Psoas muscle (tissue), 8 donors: ENCODE measurements at places on chromosomes 2 and 18. TPM values are rescaled to one million over a fixed set of nuclear protein-coding genes. Genes with fewer than 3 reads are reported as not detected.

Gene TSPYL6
- not detected for total RNA-seq

Gene CPO
- total RNA-seq: 0.34 TPM

Gene NMUR1
- total RNA-seq: 0.10 TPM

Gene MTHFD2
- 54.0 TPM for total RNA-seq

Gene PXDN
- total RNA-seq: 8.5 TPM

Gene ALK
- total RNA-seq: 0.32 TPM

Gene STPG4
- not detected for total RNA-seq

Gene SLC30A3
- total RNA-seq: 0.92 TPM

Gene PAIP2B
- total RNA-seq: 31.9 TPM

Gene MSGN1
- not detected for total RNA-seq

DNA sequence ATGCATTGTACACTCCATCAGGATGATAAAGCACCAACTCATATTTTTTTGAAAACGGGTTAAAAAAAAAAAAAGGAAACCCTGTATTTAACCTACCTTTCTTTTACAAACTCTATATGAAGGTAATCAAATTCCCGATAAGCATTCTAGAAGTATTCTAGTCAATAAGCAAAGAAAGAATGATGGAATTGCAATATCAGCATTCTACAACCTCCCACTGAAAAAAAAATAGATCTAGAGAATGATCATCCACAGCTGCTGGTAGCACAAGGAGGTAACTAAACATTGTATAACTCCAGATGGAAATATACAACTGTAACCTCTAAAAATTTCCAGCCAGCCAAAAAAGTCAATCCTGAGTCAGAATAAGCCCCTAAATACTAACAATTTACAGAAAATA is 95.3 kb upstream of the DCC start:
- H3K27me3 ChIP-seq: peaks cover 2% of the 10 kb centered on the region
- H3K27ac ChIP-seq: no peak overlapping the region
- no peaks in the 10 kb centered on the region for H3K4me1 ChIP-seq
- no peaks in the 10 kb centered on the region for H3K36me3 ChIP-seq

GRCh38 chr2:132415915-132416722 is 486 bp upstream of the GPR39 start:
- H3K27me3 ChIP-seq: no peaks in the 10 kb centered on the region
- peaks cover 13% of the 10 kb centered on the region for H3K4me1 ChIP-seq
- peak; percentile 83 for DNase-seq
- no peaks in the 10 kb centered on the region for H3K36me3 ChIP-seq
- H3K4me3 ChIP-seq: peak overlapping the region; percentile 69

GRCh38 chr2:85800586-85800985 is 46.8 kb downstream of the ATOH8 start:
- no peak overlapping the region for H3K27ac ChIP-seq
- no peaks in the 10 kb centered on the region for H3K36me3 ChIP-seq
- H3K4me1 ChIP-seq: peaks cover 34% of the 10 kb centered on the region
- no peak overlapping the region for H3K4me3 ChIP-seq
- H3K27me3 ChIP-seq: no peaks in the 10 kb centered on the region

GRCh38 chr2:176392249-176392648 is 123.0 kb downstream of the MTX2 start:
- H3K4me3 ChIP-seq: no peak overlapping the region
- H3K27ac ChIP-seq: no peak overlapping the region
- no peak for DNase-seq
- H3K4me1 ChIP-seq: peaks cover 5% of the 10 kb centered on the region
- H3K36me3 ChIP-seq: no peaks in the 10 kb centered on the region
- no peaks in the 10 kb centered on the region for H3K27me3 ChIP-seq

- no peaks in the 10 kb centered on the region for H3K27me3 ChIP-seq
- peaks cover 76% of the 10 kb centered on the region for H3K4me1 ChIP-seq
- no peak for DNase-seq
- peak overlapping the region; percentile 78 for H3K27ac ChIP-seq
- H3K4me3 ChIP-seq: no peak overlapping the region
These were observed 22.4 kb upstream of the CD28 start for GRCh38 chr2:203683932-203684556.

- H3K27me3 ChIP-seq: no peaks in the 10 kb centered on the region
- no peaks in the 10 kb centered on the region for H3K4me1 ChIP-seq
- no peaks in the 10 kb centered on the region for H3K36me3 ChIP-seq
These were observed 58.3 kb upstream of the TNP1 start for GRCh38 chr2:216918088-216918680.

DNA sequence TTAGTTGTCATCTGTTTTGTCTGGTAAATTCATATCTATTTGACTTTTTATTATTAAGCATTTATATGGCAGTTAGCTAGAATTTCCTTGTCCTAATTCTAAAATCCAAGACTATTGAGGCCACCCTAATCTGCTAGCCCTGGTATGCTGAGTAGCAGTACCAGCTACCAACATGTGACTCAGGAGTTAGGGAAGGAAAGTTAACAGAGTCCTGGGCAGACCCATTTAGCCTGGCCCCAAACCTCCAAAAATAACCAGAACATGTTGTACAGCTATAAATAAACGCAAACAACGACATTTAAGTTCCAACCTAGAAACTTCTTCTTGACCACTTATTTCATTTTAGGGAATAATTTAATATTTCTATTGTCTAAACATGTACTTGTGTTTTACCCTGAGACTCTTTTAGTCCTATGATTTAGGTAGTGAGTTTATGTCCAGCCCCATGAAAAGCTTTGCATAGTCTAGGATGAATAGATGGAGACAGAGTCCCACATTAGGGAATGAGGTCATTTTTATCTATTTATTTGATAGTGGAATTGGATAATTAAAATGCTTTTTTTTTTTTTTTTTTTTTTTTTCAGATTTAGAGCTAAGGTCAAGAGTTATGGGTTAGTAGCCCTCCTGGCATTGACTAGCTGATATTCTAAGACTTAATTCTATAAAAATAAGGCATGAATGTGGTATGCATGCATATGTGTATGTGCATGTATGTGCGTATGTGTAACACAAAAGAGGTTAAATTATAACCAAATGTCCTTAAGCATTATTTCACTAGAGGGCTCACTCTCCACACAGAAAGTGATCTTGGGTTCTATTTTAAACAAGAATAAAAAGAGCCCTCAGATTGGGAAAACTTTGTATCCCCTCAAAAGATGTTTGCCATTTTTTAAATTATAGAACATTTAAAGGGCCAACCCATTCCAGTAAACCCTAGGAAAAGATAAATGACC is 160.1 kb upstream of the MAPRE2 start:
- peaks cover 48% of the 10 kb centered on the region for H3K36me3 ChIP-seq
- H3K4me1 ChIP-seq: peaks cover 15% of the 10 kb centered on the region
- DNase-seq: no peak
- no peaks in the 10 kb centered on the region for H3K27me3 ChIP-seq
- peak overlapping the region; percentile 72 for H3K27ac ChIP-seq
- no peak overlapping the region for H3K4me3 ChIP-seq

DNA sequence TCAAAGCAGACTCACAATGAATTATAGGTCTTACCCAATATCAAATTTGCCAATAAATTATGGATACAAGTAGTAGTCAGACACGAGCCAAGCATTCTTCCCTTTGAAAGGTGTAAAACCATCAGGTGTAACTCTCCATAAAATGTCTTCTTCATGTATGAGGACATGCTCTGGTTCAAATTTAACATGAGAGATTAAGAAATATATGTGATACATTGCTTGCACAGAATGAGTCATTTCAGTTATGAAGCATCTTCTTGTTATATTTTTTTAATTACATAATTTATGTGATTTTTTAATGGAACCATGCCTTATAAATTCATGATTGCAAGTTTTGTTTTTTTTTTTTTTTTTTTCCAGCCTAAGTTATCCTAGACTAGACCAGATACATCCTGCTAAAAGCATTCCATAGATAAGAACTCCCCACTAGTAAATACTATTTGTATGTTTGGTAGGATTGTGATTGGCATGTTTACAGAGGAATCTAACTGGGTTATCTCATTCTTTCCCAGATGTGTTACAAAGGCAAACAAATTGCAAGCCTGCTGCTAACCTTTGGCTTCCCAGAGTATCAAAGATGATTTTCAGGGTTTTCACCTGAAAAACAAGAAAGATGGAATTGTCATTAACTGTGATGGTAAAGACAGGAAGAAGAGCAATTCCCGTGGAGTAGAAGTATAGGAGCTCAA is 621.9 kb downstream of the XIRP2 start:
- H3K27ac ChIP-seq: no peak overlapping the region
- H3K27me3 ChIP-seq: no peaks in the 10 kb centered on the region
- H3K4me1 ChIP-seq: no peaks in the 10 kb centered on the region
- no peak overlapping the region for H3K4me3 ChIP-seq
- no peaks in the 10 kb centered on the region for H3K36me3 ChIP-seq

GRCh38 chr2:16821692-16822091 is 156.1 kb upstream of the CYRIA start:
- H3K27me3 ChIP-seq: no peaks in the 10 kb centered on the region
- no peaks in the 10 kb centered on the region for H3K4me1 ChIP-seq
- no peak for DNase-seq
- H3K27ac ChIP-seq: no peak overlapping the region
- no peaks in the 10 kb centered on the region for H3K36me3 ChIP-seq
- no peak overlapping the region for H3K4me3 ChIP-seq

DNA sequence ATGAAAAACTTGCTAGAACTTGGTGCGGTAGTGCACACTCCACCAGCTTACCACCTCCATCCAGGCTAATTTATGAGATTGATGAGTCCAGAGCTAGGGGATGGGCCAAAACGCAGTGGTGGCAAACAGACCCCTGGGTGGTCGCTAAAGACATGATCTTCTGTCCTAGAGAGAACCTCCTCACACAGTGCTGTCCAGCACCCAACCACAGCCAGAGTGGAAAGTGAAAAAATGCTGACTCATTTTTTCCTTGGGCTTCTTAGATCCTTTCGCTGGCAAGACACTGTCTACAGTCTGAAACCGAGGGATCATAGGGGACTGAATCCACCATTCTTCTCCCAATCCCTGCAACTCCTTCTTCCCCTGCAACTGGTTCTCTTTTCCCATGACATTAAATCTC is 4.1 kb downstream of the ANTXR1 start:
- no peak overlapping the region for H3K4me3 ChIP-seq
- H3K4me1 ChIP-seq: peaks cover 6% of the 10 kb centered on the region
- H3K27ac ChIP-seq: no peak overlapping the region
- H3K27me3 ChIP-seq: no peaks in the 10 kb centered on the region
- H3K36me3 ChIP-seq: no peaks in the 10 kb centered on the region

GRCh38 chr18:23578067-23578701 is 8.1 kb downstream of the NPC1 start:
- peaks cover 24% of the 10 kb centered on the region for H3K4me1 ChIP-seq
- no peaks in the 10 kb centered on the region for H3K27me3 ChIP-seq
- H3K36me3 ChIP-seq: peaks cover 12% of the 10 kb centered on the region
- H3K4me3 ChIP-seq: no peak overlapping the region

DNA sequence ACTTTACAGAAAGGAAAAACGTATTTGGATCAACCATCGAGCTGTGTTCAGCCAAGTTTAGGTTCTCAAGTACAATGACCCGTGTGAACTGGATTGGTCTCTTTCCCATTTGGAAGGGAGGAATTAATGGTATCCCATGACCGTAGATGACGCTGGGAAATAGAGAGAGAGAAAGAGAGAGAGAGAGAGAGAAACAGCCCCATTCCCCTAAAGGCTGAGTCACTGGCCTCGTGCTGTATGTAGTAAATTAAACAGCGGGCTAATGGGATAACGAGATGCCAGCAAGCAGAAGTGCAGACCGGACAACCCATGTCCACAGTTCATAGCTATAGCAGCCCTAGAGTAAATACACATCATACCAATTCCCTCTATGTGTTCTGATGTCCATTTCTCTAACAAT is 99.6 kb downstream of the BCL11A start:
- H3K4me3 ChIP-seq: no peak overlapping the region
- DNase-seq: no peak
- no peaks in the 10 kb centered on the region for H3K36me3 ChIP-seq
- H3K27me3 ChIP-seq: no peaks in the 10 kb centered on the region
- no peaks in the 10 kb centered on the region for H3K4me1 ChIP-seq

DNA sequence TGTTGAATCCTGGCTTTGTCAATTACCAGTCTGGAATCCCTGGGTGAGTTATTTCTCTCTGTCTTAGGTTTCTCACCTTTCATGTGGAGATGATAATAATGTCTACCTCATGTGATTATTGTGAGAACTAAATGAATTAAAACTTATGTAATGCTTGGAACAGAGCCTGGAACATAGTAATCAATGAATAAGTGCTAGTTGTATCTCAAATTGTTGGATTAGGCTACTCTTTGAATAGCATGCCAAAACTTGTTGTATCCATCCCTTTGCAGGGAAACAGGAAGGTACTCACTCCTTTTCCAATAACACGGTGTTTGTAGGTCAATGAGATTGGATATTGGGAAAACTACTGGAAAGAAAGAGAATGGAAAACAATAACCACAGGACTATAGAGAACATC is 796.6 kb upstream of the ZEB2 start:
- DNase-seq: no peak
- H3K4me1 ChIP-seq: no peaks in the 10 kb centered on the region
- no peak overlapping the region for H3K4me3 ChIP-seq
- no peaks in the 10 kb centered on the region for H3K27me3 ChIP-seq

DNA sequence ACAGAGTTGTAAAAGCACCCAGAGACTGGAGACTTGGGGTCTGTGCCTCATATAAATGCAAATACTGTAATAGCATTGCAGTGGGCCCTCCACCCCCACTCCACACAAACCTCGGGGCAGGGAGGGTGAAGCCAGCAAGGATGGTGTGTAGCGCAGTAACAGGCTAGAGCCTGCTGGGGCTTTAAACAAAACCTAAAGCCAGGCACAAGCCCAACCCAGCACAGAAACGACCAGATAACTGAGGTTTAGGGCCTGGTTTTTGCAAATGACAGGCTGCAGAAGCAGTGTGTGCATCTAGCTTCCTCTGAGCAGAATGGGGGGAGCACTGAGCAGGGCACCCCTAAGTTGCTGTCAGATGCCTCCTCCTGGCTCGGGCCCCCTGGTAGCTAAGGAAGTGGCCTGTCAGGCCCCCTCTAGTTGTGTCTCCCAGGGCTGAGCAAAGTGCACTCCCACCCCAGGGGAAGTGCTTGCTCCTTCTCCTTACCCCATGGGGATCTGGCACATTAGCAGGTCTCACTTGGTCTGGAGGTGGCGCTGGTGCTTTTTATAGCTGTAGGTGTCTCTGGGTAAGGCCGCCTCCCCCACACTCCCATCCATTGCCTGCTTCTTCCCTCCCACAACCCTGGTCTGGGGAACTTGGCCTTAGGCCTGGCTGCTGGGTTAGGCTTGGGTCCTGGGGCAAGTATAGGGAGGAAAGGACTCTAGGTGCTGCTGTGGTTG is 135.1 kb downstream of the CELF4 start:
- no peaks in the 10 kb centered on the region for H3K27me3 ChIP-seq
- H3K4me1 ChIP-seq: no peaks in the 10 kb centered on the region
- no peak for DNase-seq

DNA sequence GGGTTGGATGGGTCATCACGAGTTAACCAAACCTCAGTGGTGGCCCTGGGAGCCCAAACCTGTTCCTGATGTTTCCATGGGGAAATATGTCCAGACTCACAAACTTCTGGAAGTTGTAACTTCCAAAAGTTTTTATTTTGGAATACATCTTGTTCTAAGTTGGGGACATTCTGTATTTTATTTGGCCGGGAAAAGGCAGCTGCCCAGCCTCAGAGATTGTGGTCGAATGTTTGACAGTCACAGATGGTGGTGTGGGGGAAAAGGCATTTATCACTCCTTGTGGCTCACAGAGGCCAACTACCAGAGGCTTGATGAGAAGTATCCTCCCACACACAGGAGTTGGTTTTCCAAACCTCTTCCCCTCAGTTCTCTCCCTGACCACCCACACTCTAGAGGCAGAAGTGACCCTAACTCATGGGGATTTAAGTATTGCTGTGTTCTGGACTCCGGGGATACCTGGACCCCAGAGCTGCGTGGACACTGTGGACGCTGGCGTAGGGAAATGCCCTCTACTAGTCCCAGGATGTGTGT is 124.7 kb upstream of the PPP1CB start:
- peak; percentile 52 for DNase-seq
- H3K27me3 ChIP-seq: no peaks in the 10 kb centered on the region
- H3K4me1 ChIP-seq: peaks cover 73% of the 10 kb centered on the region
- no peaks in the 10 kb centered on the region for H3K36me3 ChIP-seq
- H3K27ac ChIP-seq: peak overlapping the region; percentile 89
- H3K4me3 ChIP-seq: no peak overlapping the region
